Dermis lymphatic vessel endothelial cell (primary cell): ENCODE measurements at places on chromosomes 13 and 19. TPM values are rescaled to one million over a fixed set of nuclear protein-coding genes. Genes with fewer than 3 reads are reported as not detected.

Gene CYP4F12
- total RNA-seq = not detected in 2 replicates

Gene PLPPR2
- total RNA-seq = 4.9 and 7.3 TPM in 2 replicates

Gene HIPK4
- under 0.01 TPM in 1 of 2 replicates, not detected in the other for total RNA-seq

Gene SHISA2
- total RNA-seq = 2.4 and 4.4 TPM in 2 replicates

Gene TMEM86B
- total RNA-seq = 0.33 and 1.0 TPM in 2 replicates

Gene LRG1
- total RNA-seq = 0.95 and 2.4 TPM in 2 replicates

Gene SLAIN1
- total RNA-seq = 4.5 and 6.7 TPM in 2 replicates

Gene GAPDHS
- total RNA-seq = 0.09 TPM in 1 of 2 replicates, not detected in the other

Gene SHANK1
- total RNA-seq = not detected in 2 replicates

Gene ZNF730
- 0.54 and 1.3 TPM in 2 replicates for total RNA-seq

Gene IGFLR1
- 0.34 and 0.65 TPM in 2 replicates for total RNA-seq

Gene KLK5
- not detected in 2 replicates for total RNA-seq

Gene CYP2A6
- total RNA-seq = not detected in 2 replicates

Gene ERICH6B
- not detected in 2 replicates for total RNA-seq
